ENCODE measurements at places on chromosomes 12 and 14.

DNA sequence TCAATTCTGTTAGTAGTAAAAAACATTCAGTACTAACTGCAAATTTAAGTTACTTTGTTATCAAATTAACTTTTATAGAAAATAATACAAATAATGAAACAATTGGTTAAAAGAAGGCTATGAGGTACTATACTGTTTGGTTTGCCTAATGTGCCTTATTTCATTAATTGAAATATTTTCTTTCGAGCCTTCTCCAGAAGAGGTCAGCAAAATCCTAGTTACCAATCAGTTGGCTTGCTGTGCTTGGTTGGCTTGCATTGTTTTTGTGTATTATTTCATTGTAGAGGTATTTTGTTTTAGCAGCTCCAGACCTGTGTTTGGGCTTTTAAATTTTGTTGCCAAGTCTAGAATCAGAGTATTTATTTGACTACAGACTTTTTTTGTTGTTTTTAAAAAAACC, 68.5 kb downstream of the AEBP2 start:
- DNase-seq: no peak

DNA sequence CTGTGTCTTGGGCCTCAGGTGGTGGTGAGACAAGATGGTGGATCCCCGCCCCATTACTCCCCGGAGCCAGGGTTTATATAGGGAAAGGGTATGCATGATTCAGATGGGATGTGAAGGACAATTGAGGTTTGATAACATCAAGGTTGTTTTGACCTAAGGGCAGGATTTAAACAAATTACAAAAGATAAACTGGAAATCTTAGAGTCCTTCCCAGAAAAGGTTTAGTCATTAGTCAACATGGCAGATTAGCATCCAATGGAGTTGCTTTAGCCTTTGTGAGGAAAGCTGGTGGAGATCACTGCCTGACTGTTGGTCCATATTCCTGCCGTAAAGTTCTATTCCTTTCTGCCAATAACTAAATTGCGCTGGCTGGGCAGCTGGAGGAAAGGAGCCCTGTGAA, 15.6 kb upstream of the FRMD6 start:
- no peak for DNase-seq

- DNase-seq: no peak
These were observed 89.4 kb downstream of the R3HDM2 start for GRCh38 chr12:57341275-57341990.

DNA sequence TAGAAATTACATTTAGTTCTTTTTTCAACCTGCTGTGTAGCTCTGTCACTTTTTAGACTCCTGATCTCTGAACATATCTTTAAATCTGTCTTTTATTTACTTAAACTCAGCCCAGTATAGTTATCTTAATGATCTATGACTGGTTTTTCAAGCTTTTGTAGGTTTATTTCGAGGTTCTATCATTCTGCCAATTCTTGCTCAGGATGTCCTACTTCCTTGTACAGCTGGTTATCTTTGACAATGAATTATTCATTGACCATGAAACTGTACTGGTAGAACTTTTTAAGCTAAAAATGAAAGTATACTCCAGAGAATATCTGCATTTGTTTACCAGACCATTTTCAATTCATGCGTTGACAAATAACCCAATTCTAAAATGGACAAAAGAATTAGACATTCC, 37.8 kb downstream of the TC2N start:
- no peak for DNase-seq

DNA sequence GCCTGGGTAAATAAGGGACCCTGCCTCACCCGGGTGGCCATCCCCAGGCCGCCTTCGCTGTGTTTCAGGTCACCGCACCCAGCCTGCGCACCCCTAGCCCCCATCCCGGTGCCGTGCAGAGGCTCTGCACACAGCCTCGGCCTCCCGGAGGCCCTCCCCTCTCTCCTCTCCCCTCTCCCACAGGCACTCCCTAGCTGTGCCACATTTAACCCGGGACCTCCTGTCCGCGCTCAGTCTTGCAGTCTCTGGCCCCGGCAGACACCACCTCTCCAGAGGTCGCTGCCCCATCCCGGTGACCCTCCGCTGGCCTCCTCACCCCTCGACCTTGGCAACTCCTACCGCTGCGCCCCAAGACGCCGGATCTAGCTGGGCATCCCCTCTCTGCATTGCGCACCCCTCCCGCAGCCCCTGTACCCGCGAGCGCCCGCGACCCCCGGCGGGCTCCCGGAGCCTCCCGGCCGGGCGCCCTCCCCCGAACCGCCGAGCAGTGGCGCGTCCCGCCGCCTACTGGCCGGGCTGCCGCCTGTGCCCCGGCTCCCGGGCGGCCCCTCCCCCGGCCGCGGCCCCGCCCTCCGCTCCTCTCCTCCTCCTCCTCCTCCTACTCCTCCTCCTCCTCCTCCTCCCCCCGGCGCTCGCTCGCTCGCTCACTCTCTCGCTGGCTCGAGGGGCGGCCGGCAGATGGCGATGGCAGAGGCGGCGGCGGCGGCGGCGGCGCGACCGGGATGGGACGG, 120.7 kb downstream of the AACS start:
- peak; percentile 59 for DNase-seq

DNA sequence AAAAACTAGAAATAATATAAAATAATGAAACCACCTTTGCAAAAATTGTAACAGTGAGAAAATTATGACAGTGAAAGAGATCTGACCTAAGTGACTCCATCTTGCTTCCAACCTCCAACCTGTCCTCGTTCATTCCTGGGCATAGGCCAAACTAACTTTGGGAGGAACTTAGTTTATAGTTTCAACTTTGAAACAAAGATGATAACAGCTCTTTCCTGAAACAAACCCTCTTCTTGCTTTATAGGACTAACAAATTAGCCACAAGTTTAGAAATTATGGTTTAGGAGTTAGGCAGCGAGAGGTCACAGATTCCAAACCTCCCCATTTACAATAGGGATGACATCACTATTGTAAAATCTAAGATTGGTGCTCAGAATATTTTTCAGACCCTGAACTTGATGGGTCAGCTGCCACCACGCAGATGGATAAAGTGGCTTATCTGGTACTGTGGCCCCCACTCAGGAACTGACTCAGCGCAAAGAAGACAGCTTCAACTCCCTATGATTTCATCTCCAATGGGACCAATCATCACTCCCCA, 32.8 kb upstream of the OR10AD1 start:
- no peak for DNase-seq

DNA sequence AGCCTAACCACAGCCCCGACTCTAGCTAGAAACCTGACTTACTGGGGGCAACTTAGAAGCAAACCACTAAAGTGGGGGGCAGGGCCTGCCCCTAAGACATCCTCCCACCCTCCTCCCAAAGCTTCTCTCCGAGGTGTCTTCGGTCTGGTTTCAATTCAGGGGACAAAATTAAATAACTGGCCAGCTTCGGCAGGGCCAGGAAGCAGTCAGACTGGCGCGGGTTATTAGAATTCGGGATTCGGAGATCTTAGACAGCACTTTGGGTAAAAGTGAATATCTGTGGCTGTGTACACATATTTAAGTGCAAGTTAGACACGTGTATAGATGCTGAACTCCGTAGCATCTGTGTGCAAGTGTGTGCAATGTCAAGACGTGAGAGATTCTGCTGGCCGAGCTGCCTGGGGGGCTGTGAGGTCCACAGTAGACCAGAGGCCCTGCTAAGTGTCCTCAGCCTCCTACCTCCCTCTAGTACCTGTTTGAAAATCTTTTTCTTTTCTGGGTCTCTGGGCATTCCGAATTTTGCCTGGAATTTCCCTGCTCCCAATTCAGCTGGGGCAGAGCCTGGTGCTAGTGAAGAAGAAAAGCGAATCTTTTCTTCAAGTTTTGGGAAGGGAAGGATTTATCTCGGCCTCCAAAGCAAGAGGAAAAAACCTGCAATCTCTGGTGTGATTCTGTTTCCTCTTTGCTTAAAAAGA, 4.0 kb upstream of the HOXC10 start:
- no peak for DNase-seq

GRCh38 chr14:96710060-96710666, 87.0 kb upstream of the VRK1 start:
- no peak for DNase-seq

- DNase-seq: no peak
These were observed 104.1 kb downstream of the IGF1 start for GRCh38 chr12:102376181-102376747.

- DNase-seq: no peak
These were observed 22.7 kb downstream of the GPR19 start for GRCh38 chr12:12673296-12673695.

- DNase-seq: no peak
These were observed 305.3 kb downstream of the ITPR2 start for GRCh38 chr12:26527682-26528081.

DNA sequence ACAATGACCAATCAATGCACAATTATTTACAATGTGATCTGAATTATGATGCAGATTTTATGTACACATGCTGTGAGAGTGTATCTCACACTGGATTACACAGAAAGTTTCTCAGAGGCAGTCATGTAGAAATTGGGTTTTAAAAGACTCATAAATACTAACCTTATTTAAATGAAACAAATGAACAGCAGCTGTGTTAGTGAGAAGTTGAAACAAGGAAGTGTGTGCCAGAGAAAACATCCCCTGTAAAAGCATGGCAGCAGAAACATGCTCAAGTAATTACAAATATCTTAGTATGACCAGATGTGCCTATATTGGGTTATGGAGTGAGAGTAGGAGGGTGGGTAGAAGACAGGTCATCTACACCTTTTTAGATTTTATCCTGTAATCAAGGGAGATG, 723.7 kb downstream of the C12orf50 start:
- no peak for DNase-seq

DNA sequence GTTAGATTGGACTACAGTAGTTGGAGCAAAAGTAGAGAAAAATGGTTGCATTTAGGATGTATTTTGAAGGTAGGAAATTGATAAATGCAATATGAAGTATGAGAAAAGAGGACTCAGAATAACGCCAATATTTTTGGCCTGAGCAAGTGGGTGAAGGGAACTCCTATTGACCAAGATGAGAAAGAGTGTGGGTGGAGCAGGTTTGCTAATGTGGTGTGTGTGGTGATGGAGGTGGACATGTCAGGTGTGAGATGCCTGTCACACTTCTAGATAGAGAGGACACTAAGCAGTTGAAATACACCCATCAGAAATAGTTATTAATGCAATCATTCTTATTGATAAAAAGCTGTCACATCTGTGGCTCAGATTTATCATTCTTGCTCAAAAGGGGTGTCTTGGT, 7.3 kb downstream of the GUCY2C start:
- DNase-seq: no peak

GRCh38 chr14:101775826-101776225, 14.3 kb downstream of the PPP2R5C start:
- DNase-seq: no peak

- no peak for DNase-seq
These were observed 116.6 kb downstream of the ETV6 start for GRCh38 chr12:11765817-11766794.

DNA sequence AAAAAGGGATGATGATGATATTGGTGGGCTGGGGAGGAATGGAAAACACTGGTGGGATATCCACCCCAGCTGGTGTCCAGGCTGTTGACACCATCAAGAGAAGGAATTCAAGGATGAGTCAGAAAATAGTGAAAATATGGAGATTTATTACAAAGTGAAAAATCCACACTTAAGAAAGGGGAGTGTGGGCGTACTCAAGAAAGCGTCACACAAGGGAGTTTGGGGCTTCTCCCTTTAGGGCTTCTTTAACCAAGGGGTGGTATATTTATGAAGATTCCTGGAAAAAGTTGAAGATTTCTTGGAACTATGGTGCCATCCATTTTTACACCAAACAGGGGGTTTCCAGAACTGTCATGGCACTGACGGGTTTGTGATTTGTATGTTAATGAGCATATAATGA, 63.1 kb upstream of the ARID2 start:
- no peak for DNase-seq

DNA sequence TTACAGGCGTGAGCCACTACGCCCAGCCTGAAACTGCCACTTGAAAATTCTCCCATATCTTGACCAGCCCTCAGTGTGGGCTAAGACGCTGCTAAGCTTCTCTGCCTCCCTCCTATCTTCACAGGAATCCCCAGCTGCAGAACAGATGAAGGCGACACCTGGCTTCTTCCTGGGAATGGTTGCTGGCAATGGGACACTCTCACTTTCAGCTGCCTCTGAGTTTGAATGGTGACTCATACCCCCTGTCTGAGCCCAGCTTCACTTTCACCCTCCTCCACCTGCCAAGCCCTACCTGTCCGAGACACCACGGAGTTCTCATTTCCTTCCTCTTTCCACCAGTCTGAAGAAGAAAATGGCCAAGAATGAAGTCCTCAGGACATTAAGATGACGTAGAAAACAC, 18.3 kb upstream of the VASH1 start:
- no peak for DNase-seq

DNA sequence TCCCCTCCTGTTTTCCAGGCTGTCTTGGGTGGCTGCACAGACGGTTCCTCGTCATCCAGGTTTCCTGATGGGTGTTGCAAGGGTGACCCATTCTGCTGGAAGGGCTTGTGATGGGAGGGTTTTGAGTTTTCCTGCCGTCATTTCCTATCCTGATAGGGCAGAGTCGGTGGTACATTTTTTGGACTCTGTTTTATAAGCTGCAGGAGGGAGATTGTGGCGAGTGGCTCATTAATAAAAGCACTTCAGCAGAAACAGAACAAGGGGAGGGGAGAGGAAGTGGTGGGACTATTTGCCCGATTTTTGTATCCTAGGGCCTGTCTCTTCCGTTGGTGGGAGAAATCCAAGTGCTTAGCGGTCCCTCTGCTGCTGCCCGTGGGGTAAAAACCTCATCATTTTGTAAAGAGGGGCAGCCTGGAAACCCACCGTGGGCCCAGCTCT, 40.0 kb downstream of the TSPAN9 start:
- no peak for DNase-seq

DNA sequence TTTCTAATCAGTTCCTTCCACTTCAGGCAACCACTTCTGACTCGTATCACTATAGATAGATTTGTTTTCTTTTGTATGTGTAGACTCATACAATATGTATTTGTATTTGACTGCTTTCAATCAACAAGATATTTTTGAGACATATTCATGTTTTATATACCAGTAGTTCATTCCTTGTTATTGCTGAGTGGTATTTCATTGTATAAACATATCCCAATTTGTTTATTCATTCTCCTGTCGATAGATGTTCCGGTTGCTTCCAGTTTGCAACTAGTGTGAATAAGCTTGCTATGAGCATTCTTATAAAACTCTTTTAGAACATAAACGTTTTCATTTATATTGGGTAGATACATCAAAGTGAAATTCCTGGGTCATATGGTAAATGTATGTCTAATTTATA, 119.2 kb downstream of the FIGNL2 start:
- no peak for DNase-seq

- no peak for DNase-seq
These were observed 114.7 kb upstream of the MYL2 start for GRCh38 chr12:111034886-111035577.

- DNase-seq: no peak
These were observed 2.6 kb downstream of the LRRC10 start for GRCh38 chr12:69608114-69608513.

All from amniotic stem cell (primary cell).